ENCODE measurements at places on chromosomes 3 and 15. TPM values are rescaled to one million over a fixed set of nuclear protein-coding genes. Genes with fewer than 3 reads are reported as not detected.
A peak's percentile ranks its signal among the peaks of the same experiment; 100 is the strongest.

USP3 gene
- 27.3 TPM for total RNA-seq

DNA sequence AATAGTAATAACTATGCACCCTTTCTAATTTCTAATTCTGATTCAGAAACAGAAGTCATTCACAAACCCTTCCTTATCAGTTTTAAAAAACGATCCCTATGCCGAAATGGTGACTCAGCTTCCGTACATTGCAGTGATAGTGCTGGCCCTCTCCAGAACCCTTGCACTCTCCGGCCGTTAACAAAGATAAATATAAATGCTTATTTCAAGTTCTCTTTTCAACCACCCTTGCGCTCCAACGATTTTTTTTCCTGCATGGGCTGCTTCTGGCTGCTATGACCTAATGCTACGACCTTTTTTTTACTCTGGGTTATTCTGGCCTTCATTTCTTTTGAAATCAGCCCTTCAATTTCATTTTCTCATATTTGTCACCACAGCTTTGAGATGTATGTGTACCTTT, 646.2 kb downstream of the NTRK3 start:
- no peak for DNase-seq
- H3K27me3 ChIP-seq, result no peaks in the 10 kb centered on the region
- H3K4me3 ChIP-seq, result no peak overlapping the region
- no peak overlapping the region for H3K27ac ChIP-seq

LAMB2 gene
- total RNA-seq, result 365 TPM

IL17RE gene
- total RNA-seq, result 4.7 TPM

- no peak within 1 kb of the TSS for H3K27ac ChIP-seq
- no peaks in the 10 kb centered on the region for H3K27me3 ChIP-seq
- no peaks in the 10 kb centered on the region for H3K36me3 ChIP-seq
- peak within 1 kb of the TSS; percentile 65 for H3K4me3 ChIP-seq
- peaks cover 23% of the 10 kb centered on the region for H3K4me1 ChIP-seq
Measured at GRCh38 chr15:78944669-78945407, at the start of gene CTSH. CTSH (minus strand) TSS chr15:78945046; CDS start chr15:78944981, 65 bp downstream.

DNA sequence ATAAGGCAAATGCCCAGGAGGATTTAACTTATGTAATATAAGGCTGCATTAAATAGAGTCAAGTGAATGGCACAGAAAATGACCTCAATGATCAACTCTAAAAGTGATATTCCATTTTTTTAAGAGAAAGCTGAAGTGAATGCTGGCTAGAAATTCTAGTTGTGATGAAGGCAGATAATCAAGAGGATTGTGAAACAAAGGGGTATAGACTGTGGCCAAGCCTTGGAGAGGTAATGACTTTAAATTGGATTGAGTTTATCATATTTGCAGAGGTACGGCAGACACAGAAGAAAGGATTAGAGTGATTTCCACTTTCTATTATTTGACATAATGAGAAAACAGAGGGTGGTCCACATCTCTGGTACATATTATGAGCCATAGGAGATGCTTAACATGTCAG, 269.2 kb downstream of the MECOM start:
- H3K4me1 ChIP-seq, result 0 out of 2 replicates have a peak, but pooled peaks cover 11% of the 10 kb centered on the region
- no peaks in the 10 kb centered on the region for H3K36me3 ChIP-seq
- no peak for DNase-seq
- H3K4me3 ChIP-seq, result no peak overlapping the region
- no peak overlapping the region for H3K27ac ChIP-seq

- H3K4me1 ChIP-seq, result no peaks in the 10 kb centered on the region
- no peak overlapping the region for H3K4me3 ChIP-seq
- no peaks in the 10 kb centered on the region for H3K36me3 ChIP-seq
- peaks cover 11% of the 10 kb centered on the region for H3K27me3 ChIP-seq
- no peak overlapping the region for H3K27ac ChIP-seq
Measured at GRCh38 chr15:91997163-91997562, 143.7 kb downstream of the SLCO3A1 start.

GRCh38 chr3:146680617-146681016, 75.5 kb upstream of the PLSCR5 start:
- H3K4me1 ChIP-seq, result no peaks in the 10 kb centered on the region
- H3K27me3 ChIP-seq, result 0 out of 2 replicates have a peak, but pooled peaks cover 10% of the 10 kb centered on the region
- no peaks in the 10 kb centered on the region for H3K36me3 ChIP-seq
- no peak overlapping the region for H3K4me3 ChIP-seq
- H3K27ac ChIP-seq, result no peak overlapping the region

GRCh38 chr3:136734382-136735070, 17.7 kb downstream of the STAG1 start:
- no peaks in the 10 kb centered on the region for H3K4me1 ChIP-seq
- no peak for DNase-seq
- H3K36me3 ChIP-seq, result no peaks in the 10 kb centered on the region
- no peak overlapping the region for H3K27ac ChIP-seq

TIGIT gene
- not detected for total RNA-seq

XIRP1 gene
- total RNA-seq, result not detected

DNA sequence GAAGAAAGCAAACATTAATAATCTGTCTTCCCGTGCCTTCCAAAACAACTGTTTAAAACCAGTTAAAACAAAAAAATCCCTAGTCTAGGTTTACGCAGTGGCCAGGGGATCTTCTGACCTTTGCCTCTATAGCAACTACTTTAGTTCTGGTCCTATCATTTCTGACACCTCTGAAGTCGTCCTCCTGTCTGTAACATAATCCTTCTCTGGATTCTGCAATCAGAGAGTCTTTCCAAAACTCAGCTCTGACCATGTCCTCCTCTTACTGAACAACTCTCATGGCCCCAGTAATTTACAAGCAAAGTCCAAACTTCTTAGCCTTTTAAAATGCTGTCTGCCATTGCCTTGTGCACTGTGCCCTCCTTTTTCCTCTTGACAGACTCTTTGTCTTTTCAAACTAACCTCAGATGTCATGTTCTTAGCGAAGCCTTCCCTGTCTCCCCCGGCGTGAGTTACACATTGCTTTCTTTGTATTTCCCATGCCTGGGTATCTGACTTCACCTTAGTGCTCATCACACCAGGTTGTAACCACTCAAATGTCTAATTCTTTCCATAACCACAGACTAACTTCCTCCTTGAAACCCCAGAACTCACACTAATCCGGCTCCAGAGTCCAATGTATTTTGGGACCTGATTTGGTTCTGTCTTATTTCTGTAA, 105.2 kb upstream of the BNIP2 start:
- no peaks in the 10 kb centered on the region for H3K36me3 ChIP-seq
- H3K27me3 ChIP-seq, result peaks cover 58% of the 10 kb centered on the region
- no peak overlapping the region for H3K4me3 ChIP-seq

SLC27A2 gene
- 8.1 TPM for total RNA-seq

SLCO3A1 gene
- 0.07 TPM for total RNA-seq

DNA sequence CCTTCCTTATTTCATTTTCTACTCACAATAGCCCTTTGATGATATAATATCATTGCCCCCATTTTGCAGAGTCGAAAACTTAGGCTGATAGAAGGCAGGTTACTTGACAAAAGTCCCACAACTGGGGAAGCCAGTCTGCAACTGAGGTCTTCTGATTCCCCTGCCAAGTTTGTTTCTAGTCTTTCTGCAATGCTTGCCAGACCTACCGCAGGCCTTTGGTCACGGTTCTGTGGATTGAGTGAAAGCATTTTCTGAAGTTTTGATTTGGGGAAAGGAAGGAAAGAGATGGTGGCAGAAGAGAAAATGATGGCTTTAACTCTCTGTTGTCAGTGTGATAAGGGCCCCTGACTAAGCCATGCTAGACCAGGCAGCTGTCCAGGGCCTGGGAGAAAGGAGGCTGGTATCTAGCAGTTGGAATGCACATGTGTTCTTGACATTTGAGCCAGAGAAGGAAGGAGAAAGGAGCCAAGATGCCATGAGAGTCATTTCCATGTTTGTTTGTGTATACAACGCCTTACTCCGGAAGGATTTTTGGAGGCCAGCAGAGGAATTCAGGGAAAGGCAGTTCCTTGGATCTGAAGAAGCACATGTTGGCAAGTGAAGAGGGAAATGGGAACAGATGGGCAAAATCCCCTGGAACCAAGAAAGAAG, 29.9 kb downstream of the FAH start:
- no peaks in the 10 kb centered on the region for H3K27me3 ChIP-seq
- peak; percentile 25 for DNase-seq
- H3K4me3 ChIP-seq, result no peak overlapping the region
- peaks cover 43% of the 10 kb centered on the region for H3K36me3 ChIP-seq
- H3K27ac ChIP-seq, result no peak overlapping the region
- H3K4me1 ChIP-seq, result peaks cover 10% of the 10 kb centered on the region

DNA sequence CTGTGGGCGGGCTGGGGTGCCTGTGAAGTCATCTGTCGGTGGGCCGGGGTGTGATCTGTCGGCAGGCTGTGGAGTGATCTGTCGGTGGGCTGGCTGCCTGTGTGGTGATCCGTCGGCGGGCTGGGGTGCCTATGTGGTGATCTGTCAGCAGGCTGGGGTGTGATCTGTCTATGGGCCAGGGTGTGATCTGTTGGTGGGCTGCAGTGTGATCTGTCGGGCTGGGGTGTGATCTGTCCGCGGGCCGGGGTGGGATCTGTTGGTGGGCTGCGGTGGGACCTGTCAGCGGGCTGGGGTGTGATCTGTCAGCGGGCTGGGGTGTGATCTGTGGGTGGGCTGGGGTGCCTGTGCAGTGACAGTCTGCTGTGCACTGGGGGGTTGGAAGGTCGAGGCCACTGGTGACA, 204.5 kb downstream of the XXYLT1 start:
- DNase-seq, result no peak
- no peaks in the 10 kb centered on the region for H3K27me3 ChIP-seq
- H3K36me3 ChIP-seq, result 0 out of 2 replicates have a peak, but pooled peaks cover 5% of the 10 kb centered on the region
- H3K4me3 ChIP-seq, result no peak overlapping the region

DNA sequence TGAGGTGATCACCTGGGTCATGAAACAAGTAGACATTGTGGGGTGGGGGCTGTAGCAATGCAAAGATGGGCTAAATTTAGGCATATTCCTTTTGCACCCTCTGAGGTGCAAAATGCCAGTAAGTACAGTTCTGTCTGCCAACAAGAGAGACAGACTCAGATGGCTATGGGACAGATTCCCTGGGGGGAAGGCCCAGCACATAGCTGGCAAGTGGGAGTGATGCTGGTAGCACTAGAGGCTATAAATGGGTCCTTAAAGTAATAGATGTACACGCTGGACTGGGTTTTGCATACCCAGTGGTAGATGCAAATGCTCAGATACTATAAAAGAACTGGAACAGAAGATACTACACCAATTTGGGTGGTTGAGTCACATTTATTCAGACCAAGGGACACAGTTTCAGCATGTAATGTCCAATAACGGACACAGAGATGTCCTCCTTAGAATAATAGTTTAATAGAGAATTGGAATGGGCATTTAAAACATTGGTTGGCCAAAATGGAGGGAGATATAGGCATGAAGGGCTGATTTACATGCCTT, 67.4 kb upstream of the RNU6-1 start:
- no peaks in the 10 kb centered on the region for H3K4me1 ChIP-seq
- no peaks in the 10 kb centered on the region for H3K27me3 ChIP-seq
- H3K4me3 ChIP-seq, result no peak overlapping the region
- H3K36me3 ChIP-seq, result no peaks in the 10 kb centered on the region
- no peak for DNase-seq

All from PC-3 (cell line).